Hematopoietic multipotent progenitor cell (in vitro differentiated cells): ENCODE measurements at places on chromosomes 11 and 22.

DNA sequence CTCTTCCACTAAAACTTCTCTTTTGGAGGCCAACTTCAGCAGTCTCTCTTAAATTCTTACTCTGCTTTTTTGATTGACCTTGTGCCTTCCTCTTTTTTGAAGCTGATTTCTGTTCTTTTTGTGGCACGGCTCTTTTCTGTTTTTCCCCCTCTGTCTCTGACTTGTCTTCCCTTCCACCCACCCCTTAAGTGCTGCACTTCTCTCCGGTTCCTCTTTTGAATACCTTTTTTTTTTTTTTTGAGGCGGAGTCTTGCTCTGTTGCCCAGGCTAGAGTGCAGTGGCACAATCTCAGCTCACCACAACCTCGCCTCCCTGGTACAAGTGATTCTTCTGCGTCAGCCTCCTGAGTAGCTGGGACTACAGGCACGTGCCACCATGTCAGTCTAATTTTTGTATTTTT lies 211.9 kb downstream of the BLID start:
- peak; percentile 10 for DNase-seq

DNA sequence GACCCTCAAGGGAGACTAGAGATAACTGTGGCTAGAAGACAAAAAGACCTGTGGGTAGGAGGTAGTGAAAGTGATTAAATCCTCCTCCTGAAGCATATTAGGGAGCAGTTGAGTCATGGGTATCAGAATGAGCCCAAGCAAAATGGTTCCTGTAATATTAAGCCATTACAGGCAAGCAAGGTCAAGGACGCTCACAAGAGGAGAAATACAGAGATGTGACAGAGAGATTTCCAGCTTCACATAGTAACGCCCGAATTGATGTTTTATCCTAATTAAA lies 77.7 kb downstream of the FAM76B start:
- DNase-seq, result no peak

GRCh38 chr11:129324533-129325175 lies 51.0 kb upstream of the BARX2 start:
- DNase-seq, result no peak

DNA sequence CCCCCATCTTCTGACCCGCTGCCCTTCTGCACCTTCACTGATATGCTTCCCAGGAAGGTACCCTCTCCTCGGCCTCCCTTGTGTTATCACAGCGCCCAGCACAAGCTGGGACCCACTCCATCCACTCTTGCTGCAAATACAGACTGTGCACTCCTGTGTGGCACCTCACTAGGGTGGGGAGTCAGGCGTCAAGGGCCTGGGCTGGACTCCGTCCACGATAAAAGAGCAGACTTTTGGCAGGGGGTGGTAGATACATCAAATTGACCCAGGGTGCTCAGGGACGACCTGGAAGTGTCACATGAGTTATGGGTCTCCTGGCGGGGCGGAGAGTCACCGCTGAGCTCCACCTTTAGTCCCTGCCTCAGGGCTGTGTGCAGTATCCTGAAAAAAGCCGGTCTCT lies 908 bp downstream of the TRPM5 start:
- DNase-seq, result no peak

GRCh38 chr11:80649186-80649585 lies 1208.4 kb upstream of the TENM4 start:
- no peak for DNase-seq

DNA sequence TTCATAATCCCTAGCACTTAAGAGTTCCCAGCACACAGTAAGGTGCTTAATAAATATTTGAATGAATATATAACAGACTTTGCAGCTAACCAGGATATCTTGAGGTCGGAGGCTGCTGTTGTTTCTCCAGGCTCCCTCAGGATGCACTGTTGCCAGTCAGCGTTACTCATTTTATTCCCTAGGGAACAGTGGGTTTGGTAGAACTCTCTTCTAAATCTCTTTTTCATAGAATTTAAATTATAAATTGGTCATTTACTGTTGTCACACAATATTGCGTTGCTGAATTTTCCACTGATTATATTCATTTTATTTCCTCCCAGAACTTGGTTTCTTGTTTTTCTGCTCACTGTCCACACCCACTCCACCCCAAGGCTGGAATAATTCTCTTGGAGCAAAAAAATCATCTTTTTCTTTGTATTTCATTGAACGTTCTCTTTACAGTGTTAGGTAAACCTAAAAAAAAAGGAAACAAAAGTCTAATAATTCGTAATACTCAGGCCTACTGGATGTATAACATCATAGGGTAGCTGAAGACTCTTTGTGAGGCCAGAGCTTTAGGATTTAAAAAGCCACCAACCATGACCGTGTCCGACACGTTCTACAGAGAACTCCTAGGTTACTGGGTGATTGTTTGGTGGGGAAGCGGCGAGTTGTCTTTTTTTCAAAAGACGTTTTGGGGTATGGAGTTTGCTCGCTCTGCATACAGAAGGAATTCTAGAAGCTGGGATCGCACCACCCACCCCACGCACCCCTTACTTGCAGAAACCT lies 766 bp upstream of the CAPRIN1 start:
- no peak for DNase-seq

GRCh38 chr22:44730022-44730393 lies 22.4 kb upstream of the ARHGAP8 start:
- DNase-seq, result no peak

DNA sequence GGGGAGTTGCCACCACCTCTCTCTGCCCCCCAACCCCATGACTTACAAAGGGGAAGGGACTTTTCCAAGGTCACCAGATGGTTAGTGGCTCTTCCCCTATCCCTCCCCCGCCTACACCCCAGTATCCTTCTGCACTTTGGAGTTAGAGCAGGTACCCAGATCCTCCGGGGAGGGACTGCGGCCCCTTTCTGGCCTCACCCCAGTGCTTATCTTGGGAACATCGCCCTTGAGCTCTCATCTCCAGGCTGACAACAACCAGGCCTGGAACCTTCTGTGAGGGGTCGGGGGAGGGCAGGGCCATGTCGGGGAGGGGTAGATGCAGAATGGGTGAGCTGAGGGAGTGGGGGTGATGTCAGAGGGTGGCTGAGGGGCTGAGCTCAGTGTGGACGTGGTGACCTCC lies 7.5 kb upstream of the NAALADL1 start:
- DNase-seq, result no peak

GRCh38 chr11:122154227-122154626 lies 38.2 kb upstream of the BLID start:
- no peak for DNase-seq

GRCh38 chr11:99069856-99070444 lies 49.2 kb downstream of the CNTN5 start:
- DNase-seq, result peak; percentile 25

GRCh38 chr11:73452726-73453125 lies 76.5 kb downstream of the RELT start:
- no peak for DNase-seq

- no peak for DNase-seq
These were observed 769.1 kb upstream of the LUZP2 start for GRCh38 chr11:23727794-23728193.

DNA sequence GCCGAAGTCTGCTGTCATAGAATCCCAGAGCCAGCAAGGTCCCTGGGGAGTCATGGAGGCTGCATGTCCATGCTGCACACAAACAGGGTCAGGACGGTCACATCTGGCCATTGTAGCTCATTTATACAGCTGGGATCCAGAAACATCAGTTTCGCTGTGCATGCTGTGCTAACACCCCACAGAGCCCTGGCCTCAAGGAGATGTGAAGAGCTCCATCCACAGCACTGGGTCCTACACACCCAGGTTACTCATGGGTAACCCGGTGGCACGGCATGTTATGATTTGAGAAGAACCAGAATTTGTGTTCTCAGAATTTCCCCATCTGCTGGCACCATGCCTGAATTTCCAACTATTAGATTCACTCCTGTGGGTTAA lies 146.3 kb upstream of the ARHGAP20 start:
- DNase-seq, result no peak

GRCh38 chr11:7657306-7658025 lies 15.8 kb downstream of the CYB5R2 start:
- DNase-seq, result no peak

GRCh38 chr22:30823015-30823370 lies 128.3 kb downstream of the OSBP2 start:
- no peak for DNase-seq

- no peak for DNase-seq
These were observed 76.9 kb upstream of the TCF20 start for GRCh38 chr22:42347281-42347824.

DNA sequence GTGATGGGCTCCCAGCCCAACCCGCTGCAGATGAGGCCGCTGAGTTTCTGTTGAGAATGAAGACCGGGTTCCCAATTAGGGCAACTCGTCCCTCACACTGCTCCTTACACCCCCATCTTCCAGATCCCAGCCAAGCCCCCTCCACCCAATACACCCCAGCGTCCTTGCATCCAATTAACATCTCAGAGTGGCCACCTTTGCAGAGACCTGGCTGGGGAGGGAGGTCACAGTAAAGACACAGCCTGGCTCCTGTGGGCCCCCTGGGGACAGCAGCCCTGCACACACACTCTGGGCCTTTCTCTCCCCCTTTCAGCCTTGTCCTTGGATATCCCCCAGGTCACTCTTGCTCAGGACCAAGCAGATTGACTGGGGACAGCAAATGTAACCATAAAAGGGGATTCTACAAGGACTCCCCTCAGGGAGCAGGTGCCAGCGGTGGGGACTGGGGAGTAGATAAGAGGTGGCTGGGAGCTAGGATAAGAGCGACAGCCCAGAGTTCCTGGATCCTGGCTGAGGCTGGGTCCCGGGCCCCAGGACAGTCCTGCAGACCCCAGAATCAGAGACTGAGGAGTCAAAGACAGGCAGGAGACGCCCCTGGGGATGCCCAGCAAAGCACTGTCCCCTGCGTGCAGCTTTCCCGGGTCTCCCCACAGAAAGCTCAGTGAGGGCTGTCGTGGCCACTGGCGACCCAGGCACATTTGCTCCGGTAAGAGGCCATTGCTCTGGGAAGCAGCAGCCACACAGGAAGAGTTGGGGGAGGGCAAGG lies 8.4 kb downstream of the APOBEC3A start:
- no peak for DNase-seq

DNA sequence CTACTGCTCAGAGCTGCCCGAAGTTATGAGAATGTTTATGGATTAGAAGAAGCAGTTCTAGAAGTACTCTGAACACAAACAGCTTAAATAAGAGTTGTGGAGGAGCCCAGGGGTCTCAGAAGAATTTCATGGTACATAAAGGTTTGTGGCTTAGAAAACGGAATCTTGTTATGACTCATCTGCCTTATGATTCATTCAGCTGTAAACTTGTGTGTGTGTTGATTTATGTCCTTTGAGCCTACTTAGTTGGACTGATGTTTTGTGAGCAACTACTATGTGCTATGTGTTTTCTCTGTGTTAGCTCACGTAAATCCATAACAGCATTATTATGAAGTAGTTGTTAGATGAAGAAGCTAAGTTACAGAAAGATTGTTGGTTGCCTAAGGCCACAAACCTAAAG lies 203.7 kb downstream of the PGR start:
- no peak for DNase-seq

DNA sequence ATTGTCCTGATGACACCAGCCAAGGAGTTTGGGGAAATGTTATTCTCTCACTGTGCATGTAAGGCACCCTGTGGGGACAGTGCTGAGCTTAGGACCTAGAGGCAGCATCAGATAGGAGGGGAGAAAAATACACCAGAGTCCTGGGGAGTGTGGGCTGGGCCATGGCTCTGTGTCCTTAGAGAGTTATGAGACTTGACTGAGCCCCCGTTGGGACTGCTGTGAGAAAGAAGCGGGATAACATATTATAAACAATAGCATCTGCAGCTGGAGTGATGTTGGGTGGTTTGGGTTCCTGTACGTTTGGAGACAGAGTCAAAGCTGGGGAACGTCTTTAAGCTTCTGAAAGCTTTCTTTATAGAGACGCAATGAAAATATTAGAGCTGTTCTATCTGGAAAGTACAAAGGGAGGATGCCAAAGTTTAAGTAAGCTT lies 90.9 kb upstream of the CRTAM start:
- no peak for DNase-seq

GRCh38 chr11:77101043-77101537 lies 1.6 kb upstream of the OMP start:
- peak; percentile 45 for DNase-seq

- DNase-seq, result peak; percentile 83
These were observed 10.0 kb upstream of the MFRP start for GRCh38 chr11:119356349-119357031.

GRCh38 chr11:4146070-4146771 lies 51.6 kb downstream of the RRM1 start:
- DNase-seq, result peak; percentile 17

DNA sequence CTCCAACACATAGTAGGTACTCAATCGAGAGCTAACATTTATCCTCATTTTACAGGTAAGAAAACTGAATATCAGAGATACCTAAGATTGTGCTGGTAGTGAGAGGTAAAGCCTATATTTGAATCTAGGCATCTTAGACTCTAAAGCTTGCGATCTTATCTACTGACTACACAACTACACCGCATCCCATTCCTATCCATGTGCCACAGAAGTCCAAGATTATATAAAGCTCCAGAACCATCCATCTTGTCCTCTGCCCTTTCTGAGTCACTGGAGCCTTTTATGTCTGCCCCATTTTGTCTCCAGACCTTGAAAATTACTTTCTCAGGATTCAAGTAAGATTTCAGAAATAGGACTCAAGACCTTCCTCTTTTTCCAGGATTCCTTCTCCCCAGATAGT lies 84.4 kb downstream of the OR5AK2 start:
- no peak for DNase-seq

- DNase-seq, result no peak
These were observed 72.5 kb upstream of the MYO18B start for GRCh38 chr22:25669253-25670069.

DNA sequence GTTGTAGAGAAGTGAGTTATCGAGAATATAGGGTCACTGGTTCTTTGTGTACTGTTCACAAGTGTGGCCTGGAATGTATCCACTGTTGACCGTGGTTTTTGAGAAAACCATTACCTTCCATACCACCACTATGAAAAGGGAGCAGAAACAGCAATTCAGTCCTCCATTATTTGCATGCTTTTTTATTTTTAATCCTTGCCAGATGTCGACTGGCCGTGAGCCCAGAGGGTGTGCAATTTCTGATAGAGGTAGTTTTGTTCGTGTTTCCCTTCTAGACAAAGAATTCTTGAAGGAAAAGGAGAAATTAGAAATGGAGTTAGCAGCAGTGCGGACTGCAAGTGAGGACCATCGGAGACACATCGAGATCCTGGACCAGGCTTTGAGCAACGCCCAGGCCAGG lies 81.7 kb downstream of the AMOTL1 start:
- DNase-seq, result no peak
